ENCODE measurements at places on chromosomes 1 and 21.

- DNase-seq = no peak
These were observed 39.6 kb downstream of the VCAM1 start for GRCh38 chr1:100759188-100759587.

DNA sequence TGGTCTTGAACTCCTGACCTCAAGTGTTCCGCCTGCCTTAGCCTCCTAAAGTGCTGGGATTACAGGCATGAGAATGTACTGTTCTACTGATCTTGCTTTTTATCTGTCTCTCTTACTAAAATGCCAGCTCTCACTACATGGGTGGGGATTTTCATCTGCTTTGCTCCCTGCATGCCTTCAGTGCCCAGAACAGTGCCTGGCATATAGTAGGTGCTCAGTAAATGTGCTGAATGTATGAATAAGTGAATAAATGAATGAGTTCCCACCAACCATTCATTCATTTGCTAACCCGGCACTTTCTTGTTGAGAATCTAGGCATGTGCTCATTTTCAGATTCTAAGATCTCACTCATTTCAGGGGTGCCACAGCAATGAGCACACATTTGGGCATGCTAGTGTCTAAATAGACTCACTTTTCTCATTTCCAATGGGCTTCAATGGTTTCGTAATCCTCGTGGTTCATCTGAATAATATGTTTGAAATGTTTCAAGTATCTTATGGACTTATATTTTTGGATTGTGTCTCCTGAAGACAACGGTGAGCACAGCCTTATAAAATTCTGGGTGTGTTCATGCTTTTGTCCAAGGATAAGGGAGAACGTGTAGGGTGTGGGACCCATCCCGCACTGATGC is 7.6 kb downstream of the DHRS3 start:
- DNase-seq = no peak

DNA sequence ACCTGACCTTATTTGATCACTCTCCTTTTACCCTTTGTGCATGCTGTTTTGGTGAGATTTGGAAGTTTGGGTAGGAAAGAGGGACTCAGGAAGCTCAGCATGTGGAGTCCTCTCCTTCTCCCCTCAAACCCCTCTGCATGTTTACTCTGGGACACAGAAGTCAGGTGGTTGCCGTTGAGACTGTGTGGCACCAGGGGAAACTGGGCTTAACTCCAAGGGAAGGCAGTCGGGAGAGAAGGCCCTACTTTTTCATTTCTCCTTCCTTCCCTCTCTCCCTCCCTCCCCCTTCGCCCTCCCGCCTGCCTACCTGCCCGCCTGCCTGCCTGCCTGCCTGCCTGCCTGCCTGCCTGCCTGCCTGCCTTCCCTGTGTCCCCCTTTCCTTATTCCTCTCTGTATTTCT is 34.8 kb upstream of the TTC22 start:
- no peak for DNase-seq

DNA sequence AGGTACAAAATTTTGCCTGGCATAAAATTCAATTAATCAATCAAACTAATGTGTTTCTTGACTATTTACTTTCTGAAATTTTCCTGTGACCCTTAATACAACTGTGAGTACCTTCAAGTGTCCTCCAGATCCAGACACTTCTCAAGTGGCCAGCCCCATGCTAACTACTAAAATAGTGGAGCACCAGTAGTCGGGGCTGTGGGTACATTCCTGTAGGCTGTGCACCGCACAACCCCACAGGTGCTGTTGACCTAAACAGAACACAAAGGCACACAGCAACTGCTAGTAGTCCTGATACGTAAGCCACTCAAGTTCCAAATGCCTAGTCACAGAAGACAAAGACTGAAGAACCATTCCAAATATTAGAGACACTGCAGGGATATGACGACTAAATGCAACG is 36.6 kb downstream of the TMEM50B start:
- peak; percentile 16 for DNase-seq

- DNase-seq = no peak
These were observed 8.0 kb downstream of the RGS4 start for GRCh38 chr1:163076981-163077761.

GRCh38 chr1:31501505-31501904 is 74.8 kb upstream of the TINAGL1 start:
- no peak for DNase-seq

GRCh38 chr1:87842156-87842555 is 513.5 kb downstream of the LMO4 start:
- DNase-seq = no peak

GRCh38 chr1:244800821-244801220 is 34.6 kb upstream of the COX20 start:
- no peak for DNase-seq

- no peak for DNase-seq
These were observed 1265.7 kb downstream of the NCAM2 start for GRCh38 chr21:22263890-22264289.

DNA sequence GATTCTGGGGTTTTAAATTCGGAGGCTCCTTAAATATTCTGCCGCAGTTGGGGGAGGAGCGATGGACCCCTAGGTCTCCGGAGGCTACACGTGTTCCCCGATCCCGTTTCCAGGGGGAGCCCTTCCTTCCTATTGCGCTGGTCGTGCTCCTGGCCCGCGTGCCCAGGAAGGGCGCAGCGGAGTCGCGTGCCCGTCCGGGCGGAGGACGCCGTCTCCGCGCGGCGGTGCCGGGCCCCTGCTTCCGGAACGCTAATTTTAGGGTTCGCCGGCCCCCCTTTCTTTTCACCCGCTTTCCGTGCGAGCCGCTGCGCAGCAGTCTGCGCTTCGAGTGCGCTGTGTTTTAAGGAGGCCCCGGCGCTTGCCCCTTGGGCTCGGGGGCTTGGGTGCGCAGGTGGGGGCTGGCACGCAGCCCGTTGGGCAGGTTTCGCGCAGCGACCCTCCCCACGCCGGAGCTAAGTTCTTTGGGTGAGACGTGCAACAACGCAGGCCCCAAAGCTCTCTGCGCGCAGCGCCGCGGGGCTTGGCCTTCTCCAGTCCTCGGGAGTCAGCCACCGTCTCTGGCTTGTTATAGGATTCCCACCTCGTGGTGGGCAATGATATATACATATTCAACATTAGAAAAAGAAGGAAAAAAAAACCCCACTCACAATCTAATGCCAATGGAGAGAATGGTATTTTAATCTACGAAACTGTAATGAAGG is 43.5 kb upstream of the DNAJC6 start:
- peak; percentile 64 for DNase-seq

DNA sequence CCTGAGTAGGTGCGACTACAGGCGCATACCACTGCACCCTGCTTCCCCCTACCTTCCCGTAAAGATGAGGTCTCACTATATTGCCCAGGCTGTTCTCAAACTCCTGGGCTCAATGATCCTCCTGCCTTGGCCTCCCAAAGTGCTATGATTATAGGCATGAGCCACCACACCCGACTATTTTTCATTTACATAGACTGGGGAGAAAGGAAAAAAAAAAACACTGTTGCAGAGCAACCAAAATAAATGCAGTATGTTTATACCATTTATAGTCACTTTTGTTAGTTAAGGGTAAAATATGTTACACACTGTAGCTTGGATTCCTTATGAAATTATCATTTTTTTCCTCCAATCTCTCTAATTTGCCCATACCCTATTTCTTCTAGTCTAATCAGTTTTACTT is 35.2 kb upstream of the RGS8 start:
- no peak for DNase-seq

GRCh38 chr1:170691258-170691657 is 27.3 kb downstream of the PRRX1 start:
- no peak for DNase-seq

GRCh38 chr1:157403608-157404007 is 148.7 kb downstream of the FCRL5 start:
- DNase-seq = no peak

GRCh38 chr1:231487019-231487418 is 41.5 kb upstream of the TSNAX start:
- no peak for DNase-seq

DNA sequence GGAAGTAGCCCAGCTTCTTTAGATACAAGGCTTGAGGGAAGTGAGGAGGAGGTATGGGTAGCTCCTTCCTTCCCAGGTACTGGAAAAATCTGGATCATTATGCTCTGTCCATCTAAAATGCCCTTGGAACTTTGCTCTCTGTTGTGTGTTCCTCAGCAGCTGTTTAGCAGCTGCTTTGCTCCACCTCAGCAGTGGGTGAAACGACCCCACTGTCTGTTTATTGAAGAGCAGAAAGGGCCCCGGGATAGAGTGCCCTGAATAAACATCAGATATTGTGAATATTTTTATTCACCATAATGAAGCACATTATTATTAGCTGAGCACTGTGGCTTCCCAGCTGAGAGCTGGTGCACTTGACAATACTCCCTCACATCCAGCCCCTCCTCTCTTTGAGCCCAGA is 237.9 kb downstream of the PBX1 start:
- no peak for DNase-seq

DNA sequence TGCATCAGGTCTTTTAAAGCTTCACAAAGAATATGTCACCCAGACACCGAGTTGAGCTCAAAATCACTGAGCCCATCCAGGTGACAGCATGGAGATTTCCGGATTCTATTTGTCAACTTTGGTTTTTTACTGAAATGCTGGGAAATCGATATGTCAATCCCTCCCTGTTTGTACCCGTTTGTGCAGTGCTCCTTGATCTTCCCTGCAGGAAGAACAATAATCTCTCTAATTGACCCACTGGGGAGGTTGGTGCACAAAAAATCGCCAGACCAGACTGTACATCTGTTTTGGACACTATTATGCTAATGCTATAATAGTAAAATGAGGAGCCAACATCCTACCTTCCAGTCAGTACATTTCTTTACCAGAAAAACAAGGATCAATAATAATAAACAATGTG is 1.8 kb downstream of the BARHL2 start:
- no peak for DNase-seq

DNA sequence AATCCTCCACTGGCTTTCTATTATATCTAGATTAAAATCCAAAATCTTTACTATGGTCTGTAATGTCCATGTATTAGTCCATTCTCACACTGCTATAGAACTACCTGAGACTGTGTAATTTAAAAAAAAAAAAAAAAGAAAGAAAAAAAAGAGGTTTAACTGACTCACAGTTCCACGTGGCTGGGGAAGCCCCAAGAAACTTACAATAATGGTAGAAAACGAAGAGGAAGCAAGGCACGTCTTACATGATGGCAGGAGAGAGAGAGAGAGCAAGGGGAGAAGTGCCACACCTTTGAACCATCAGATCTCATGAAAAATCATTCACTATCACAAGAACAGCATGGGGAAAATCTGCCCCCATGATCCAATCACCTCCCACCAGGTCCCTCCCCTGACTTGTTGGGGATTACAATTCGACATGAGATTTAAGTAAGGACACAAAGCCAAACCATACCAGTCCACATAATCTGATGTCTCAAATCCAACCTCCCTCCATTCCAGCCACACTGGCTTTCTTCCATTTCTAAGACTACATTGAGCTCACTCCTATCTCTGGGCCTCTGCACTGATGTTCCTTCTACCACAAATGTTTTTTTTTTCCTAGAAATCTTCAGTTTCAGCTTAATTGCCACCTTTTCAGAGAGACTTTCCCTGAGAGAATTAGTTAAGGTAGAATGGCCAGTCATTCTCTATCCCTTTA is 92.4 kb downstream of the EIF4G3 start:
- no peak for DNase-seq

DNA sequence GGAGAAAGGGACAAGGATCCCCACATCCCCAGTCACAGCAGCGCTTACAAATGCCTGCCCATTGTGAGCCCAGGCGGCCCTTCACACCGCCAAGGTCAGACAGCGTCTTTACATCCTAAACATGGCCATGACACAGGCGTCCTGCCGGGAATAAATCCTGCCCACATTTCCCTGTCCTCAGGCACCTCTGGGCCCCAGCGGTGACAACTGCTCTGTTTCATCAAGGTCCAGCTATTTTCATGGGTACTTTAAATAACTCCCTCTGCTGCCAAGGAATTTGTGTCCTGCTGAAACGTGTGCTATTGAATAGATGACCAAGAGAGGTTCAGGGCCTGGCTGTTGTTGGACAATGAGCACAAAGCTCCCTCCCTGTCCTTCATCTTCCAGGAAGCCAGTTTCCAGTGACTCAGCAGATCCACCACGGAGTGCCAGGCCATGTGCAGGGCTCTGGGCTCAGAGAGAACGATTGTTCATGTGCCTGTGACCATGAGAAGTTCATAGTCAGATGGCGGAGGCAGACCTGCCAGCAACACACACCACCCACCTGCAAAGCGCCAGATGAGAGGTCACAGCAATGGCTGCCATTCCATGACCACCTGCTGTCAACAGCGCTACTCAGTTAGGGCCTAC is 195.8 kb downstream of the MATN1 start:
- DNase-seq = no peak

- DNase-seq = no peak
These were observed 22.0 kb upstream of the CAMK1G start for GRCh38 chr1:209561532-209561931.

DNA sequence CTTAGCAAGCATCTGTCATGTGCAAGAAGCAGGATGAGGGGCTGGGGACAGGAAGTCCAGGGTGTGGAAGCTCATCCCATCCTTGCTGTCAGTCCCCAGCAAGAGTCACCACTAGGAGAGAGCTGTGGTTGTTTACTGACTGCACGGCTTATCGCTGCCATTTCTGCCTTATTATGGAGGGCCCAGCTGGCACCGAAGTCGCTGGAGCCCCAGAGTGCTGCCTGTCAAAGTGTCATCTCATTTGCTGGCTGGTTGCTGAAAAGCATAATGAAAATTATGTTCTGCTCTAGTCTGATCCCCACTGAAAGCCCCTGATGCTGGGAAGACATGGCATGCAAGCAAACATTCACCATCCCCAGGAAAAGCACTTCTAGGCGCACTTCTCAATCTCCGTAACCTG is 642.7 kb downstream of the NPHP4 start:
- DNase-seq = no peak

GRCh38 chr1:248861616-248862015 is 2.7 kb upstream of the ZNF692 start:
- DNase-seq = no peak

- no peak for DNase-seq
These were observed 31.6 kb downstream of the HOOK1 start for GRCh38 chr1:59846209-59846894.

DNA sequence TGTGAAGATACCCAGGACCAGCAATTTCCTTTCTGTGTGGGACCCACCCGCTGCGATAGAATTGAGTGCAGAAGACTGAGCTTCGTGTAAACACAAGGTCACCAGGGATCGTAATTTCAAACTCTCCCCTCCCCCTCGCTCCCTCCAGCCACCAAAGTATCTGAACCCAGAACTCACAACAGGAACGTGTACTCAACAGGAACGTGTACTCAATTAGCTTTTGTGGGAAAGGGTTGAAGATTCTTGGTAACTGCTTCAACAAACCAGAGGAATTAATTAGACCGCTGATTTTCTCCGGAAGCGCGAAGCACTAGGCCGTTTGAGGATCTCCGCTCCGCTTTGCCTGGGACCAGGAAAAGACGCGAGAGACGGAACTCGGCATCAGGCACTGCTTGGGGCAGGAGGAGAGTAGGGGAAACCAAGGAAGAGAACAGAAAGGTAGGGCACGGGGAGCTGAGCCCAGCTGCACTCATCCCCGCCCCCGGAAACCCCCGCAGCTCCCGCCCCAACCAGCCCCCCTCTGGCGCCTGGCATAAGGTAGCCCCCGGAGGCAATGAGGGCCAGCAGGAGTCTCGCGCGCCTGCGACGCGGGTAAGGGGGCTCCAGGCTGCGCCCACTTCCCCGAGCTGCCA is 453 bp downstream of the DRAM2 start:
- DNase-seq = peak; percentile 44

Data from left lung (tissue), 14 donors.